ENCODE measurements at places on chromosomes 5 and 9.

DNA sequence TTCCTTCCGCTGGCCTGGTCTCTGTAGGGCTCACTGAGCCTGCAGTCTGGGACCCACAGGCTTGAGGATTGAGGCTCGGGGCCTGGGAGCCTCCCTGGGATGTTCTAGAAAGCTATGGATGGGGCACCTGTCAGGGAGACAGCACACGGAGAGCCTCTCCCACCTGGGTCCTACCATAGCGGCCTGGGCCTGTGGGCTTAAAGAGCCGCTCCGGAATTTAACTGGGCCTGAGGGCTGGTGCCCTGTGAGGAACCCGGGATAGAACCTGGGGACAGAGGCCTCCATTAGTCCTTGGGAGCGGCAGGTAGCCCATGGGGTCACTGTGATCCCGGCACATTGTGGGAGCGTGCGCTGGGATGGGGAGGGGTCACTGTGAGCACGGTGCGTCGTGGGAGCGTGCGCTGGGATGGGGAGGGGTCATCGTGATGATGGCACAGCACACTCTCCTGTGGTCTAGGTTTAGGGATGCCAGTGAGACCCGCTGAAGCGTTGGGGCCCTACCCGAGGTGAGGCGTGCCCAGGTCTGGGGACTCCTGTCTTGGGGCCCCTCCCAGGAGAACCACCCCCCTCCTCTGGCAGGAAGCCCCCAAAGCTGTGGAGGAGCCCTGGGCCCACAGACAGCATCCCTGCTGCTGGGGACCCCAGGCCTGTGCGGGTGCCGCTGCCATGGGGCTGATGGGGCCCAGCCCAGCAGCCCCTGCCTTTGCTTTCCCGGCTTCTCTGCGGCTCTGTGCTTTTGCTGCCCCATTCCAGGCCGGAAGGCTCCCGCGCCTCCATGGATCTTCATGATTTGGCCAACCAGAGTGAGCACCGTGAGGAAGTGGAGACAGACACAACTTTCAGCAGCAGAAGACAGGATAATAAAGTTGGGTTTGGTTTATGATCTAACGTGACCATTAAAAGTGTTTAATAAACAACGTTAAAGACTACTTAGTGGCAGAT, 3.4 kb upstream of the CEP72 start:
- DNase-seq = no peak
- peaks cover 5% of the 10 kb centered on the region for H3K4me1 ChIP-seq
- peaks cover 2% of the 10 kb centered on the region for H3K36me3 ChIP-seq
- no peak overlapping the region for H3K4me3 ChIP-seq
- no peaks in the 10 kb centered on the region for H3K27me3 ChIP-seq
- H3K27ac ChIP-seq = no peak overlapping the region

DNA sequence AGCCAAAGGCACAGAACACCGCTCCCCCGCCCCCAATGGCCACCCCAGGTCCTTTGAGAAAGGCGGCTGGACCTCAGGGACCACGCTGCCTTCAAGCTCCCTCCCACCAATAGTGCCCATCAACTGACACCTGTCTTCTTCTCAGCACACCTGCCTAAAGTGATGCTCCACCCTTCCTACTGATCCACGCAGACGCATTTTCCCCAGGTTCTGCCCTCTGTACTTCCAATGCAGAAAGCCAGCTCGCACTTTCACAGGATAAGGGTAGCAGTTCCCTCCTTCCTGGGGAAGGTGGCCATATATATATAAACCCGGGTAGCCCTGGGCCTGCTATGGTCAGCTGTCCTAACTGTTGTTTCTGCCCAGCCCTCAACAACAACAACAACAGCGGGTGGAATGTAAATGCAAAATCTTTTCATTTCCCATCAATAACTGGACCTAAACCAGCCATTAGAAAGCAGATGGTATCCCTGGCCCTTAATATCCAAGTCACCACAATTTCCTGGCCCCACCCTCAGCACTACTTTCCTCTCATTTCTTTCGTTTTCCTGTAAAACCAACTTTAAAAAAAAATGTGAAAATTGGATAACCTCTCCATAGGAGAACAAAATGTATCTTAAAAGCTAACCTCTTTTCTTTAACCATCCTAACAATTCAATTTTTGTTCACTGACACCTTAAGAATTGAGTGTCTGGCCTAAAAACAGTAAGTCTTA, 1.7 kb downstream of the GOLM1 start:
- peaks cover 7% of the 10 kb centered on the region for H3K4me1 ChIP-seq
- no peak overlapping the region for H3K27ac ChIP-seq
- H3K4me3 ChIP-seq = no peak overlapping the region
- H3K36me3 ChIP-seq = no peaks in the 10 kb centered on the region
- DNase-seq = no peak

DNA sequence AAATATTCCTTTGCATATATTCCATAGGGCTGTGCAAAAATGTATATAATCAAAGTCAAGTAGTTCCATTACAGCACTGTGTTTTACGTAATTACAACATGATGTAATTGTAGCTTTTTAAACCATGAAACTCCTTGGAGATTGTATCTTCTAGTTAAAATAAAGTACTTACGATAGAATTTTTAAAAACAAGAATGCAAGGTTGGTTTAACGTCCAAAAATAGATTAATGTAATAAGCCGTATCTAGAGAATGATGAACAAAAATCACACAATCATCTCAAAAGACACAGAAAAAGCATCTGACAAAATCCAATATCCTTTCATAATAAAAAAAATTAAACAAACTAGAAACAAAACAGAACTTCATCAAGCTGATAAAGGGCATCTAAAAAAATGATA, 86.2 kb downstream of the DENND1A start:
- H3K4me1 ChIP-seq = no peaks in the 10 kb centered on the region
- no peak for DNase-seq
- H3K36me3 ChIP-seq = peaks cover 2% of the 10 kb centered on the region
- no peak overlapping the region for H3K27ac ChIP-seq
- H3K4me3 ChIP-seq = no peak overlapping the region

DNA sequence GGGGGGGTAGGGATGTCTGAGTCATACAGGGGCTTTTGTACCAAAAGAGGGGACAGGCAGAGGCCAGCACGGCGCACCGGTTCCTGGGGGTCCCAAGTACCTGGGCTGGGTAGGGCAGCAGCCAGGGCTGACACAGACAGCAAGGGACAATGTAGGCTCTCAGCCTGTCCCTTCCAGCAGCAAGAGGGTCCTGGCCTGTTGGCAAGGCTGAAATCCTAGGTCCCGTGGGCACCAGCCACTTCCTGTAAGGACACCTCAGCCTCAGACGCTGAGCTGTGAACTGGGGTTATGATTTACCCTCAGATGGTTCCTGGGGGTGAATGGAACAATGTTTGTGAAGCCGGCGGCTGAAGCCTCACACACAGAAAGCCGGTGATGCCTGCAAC, 41.3 kb downstream of the NACC2 start:
- H3K27ac ChIP-seq = no peak overlapping the region
- peaks cover 14% of the 10 kb centered on the region for H3K36me3 ChIP-seq
- H3K4me3 ChIP-seq = no peak overlapping the region
- H3K27me3 ChIP-seq = no peaks in the 10 kb centered on the region
- DNase-seq = no peak

GRCh38 chr5:146069780-146070099, 35.6 kb downstream of the PLAC8L1 start:
- no peaks in the 10 kb centered on the region for H3K4me1 ChIP-seq
- no peak overlapping the region for H3K27ac ChIP-seq
- no peaks in the 10 kb centered on the region for H3K27me3 ChIP-seq
- no peaks in the 10 kb centered on the region for H3K36me3 ChIP-seq

GRCh38 chr5:6862306-6862705, 149.1 kb downstream of the TENT4A start:
- no peak for DNase-seq
- H3K4me1 ChIP-seq = no peaks in the 10 kb centered on the region
- no peak overlapping the region for H3K27ac ChIP-seq
- H3K27me3 ChIP-seq = no peaks in the 10 kb centered on the region
- H3K4me3 ChIP-seq = no peak overlapping the region
- H3K36me3 ChIP-seq = no peaks in the 10 kb centered on the region
